ENCODE measurements at places on chromosomes 12 and 14.

DNA sequence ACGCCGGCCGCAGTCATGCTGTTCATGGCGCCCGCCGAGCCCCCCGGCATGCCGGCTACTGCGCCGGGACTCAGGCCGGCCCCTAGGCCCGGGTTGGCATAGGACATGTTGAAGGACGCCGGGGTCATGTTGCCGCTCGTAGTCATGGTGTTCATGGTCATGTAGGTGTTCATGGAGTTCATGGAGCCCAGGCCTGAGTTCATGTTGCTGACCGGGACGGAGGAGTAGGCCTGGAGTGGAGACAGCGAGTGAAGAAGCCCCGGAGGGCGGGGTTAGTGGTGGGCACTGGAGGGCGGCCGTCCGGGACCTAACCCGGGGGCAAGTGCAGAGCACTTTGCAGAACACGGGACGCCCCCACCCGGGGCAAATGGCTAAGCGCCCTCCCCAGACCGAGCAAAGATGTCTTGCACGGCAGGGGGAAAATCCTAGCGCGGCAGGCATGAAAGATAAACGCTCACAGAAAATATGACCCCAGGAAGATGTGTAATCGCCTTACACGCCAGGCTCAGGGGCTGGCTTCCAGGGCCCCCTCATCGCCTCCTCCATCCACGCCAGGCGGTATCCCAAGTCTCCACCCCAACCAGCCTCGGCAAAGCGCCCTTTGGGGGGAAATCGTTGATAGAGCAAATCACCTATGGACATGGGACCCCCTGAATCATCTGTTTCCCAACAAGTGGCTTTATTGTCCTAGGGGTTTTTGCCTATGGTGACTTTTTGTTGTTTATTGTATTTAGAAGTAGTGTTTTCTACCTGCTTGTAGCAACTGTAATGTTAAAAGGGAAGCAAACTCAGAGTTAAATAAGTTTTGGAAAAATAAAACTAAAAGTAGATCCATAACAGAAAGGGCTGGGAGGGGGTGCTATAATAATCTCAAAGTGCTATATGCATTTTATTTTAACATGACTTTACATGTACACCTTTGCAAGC lies 2.3 kb downstream of the FOXA1 start:
- no peak for DNase-seq

DNA sequence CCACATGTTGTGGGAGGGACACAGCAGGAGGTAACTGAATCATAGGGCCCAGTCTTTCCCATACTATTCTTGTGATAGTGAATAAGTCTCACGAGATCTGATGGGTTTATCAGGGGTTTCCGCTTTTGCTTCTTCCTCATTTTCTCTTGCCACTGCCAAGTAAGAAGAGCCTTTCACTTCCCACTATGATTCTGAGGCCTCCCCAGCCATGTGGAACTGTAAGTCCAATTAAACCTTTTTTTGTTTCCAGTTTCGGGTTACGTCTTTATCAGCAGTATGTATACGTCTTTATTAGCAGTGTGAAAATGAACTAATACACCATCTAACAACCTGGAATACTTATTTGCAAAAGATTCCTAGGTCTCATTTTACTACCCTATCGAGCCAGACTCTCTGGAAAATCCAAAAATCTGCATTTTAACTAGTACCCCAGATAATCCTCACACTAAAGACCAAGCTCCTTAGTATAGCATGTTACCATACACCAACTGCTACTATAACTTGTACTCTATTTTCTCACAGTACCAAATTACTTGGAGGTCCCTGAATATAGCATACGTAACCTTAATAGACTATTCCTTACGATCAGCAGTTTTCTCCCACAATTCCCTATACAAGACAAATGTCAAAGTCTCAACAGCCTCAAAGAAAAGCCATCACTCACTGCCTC lies 11.5 kb downstream of the GTF2A1 start:
- DNase-seq, result no peak

DNA sequence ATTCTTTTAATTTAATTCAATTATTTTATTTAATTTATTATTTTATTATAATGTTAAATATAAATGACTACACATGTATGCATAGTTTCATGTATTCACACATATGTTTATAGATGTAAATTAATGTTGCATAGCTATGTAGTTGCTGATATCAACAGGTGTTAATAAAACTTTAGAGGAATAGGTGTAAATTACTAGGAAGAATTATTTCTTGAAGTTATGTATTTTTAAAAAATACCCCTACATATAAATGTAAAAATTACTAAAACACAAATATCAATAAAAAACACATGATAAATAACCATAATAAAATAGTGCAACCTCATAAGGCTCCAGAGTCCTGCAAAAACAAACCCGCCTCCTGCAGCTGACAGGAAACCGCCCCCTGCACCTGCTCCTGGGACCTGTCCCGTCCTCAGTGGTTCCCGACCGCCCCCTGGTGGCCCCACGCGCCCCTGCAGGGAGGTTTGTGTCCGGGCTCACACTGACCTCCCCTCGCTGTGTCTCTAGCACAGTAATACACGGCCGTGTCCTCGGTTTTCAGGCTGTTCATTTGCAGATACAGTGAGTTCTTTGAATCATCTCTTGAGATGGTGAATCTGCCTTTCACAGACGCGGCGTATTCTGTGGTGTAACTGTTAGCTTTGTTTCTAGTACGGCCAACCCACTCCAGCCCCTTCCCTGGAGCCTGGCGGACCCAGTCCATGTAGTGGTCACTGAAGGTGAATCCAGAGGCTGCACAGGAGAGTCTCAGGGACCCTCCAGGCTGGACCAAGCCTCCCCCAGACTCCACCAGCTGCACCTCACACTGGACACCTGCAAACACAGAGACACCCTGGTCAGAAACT lies 1264.0 kb downstream of the TMEM121 start:
- DNase-seq, result no peak

DNA sequence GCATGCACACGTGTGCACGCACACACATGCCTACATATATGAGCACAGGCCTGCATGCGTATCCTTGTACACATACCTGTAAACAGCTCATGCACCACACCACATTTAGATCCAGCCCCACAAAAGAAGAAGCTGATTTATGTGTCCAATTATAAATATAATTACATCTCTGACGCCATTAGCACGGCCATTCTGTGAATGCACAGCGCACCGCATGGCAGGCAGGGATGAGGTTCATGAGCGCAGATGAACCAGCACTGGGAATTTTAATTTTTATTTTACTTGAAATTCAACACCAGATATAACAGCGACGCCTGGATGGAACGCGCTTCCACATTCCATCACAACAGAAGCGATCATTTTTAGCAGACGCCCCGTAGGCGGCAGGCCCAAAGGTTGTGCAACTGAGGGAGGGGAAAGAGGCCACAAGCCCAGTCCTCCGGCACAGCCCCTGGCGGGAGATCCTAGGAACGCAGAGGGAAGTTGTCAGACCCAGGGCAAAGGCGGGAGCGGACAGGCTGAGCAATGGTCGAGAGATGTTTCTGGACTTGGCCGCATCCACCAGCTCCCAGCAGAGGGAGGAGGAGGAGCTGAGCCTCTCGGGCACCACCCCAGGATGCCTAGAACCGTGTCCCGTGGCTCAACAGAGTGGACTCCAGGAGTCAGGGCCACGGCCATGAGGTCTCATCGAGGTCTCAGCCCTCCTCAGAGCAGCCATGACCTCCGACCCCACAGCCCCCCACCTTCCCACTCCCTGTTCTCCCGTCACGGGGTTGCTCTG lies 37.9 kb upstream of the GALNT9 start:
- DNase-seq, result no peak

GRCh38 chr12:118371321-118372282 lies 1.1 kb downstream of the TAOK3 start:
- DNase-seq, result no peak

DNA sequence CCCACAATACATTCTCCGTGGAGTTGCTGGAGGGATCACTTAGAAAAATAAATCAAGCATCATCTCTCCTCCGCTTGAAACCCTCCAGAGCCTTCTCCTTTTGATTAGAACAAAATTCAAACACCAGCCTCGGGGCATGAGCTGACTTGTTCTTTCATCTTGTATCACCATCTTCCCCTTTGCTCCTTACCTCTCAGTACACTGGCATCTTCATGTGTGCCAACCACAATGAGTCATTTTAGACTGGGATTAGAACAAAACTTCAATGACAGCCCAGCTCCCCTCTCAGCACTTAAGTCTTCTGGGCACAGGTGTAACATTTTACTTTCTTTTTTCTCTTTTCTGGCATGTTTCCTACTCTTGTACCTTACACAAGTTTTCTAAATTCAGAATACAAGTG lies 1159.2 kb upstream of the TMEM132C start:
- no peak for DNase-seq
